ENCODE measurements at places on chromosomes 2 and 18.

DNA sequence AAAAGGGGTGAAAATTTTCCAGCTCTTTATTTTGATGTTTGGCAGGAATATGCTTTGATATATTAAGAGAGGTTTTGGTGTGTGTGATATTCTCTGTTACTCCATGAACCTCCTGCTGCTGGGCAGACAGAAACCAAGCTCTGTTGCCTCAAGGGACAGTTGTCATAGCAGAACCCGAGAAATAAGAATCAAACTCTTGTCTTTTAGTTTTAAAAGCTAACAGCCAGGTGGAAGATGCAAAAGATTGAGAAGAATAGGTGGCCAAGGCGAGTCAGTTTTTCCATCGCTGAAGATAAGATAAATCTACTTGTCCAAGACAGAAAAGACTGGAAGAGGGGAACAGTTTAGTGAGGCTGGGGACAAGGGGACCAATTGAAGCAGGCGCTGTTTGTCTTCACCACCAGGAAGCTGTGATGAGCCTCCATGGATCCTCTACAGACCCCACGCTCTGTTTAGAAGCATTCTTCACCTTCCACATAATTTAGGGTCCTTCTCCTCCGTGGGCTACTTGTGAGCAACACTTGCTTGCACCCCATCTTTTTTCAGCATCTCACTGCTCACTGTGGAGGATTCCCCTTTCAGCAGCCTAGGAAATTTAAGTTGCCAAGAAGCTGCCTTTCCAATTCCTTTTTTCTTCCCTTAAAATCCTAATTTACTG, 23.9 kb downstream of the PMAIP1 start:
- no peak for DNase-seq

DNA sequence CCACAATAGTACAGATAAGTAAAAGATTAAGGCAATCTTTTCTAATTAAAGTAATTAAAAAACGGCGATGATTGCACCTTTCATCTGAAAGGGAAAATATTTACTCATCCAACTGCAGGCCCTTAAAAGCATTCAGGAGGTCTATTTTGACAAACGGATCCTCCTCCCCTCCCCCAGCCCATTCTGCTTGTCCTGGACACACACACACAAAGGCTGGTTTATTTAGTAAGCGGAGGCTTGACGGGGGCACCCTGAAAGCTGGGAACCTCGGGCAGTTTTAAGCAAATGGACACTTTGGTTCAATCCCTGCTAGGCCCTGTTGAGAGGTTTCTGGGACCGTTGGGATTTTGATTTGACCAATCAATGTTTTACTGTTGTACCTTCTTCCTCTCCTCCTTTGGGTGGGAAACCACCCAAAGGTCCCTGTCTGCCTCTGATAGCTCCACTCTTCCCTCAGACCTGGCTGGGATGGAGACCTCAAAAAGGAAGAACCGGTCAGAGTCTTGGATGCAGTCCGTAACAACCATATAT, 135.8 kb upstream of the HAAO start:
- DNase-seq = no peak

GRCh38 chr2:21015281-21015645, 28.6 kb downstream of the APOB start:
- no peak for DNase-seq

- no peak for DNase-seq
Observed at GRCh38 chr2:114642166-114642770, 199.8 kb downstream of the DPP10 start.

GRCh38 chr2:19754907-19755306, 146.9 kb downstream of the TTC32 start:
- DNase-seq = no peak

Data from GM06990 (cell line).